ENCODE measurements at places on chromosomes 6 and 20.

- no peak for DNase-seq
Observed at GRCh38 chr6:133262804-133263203, 21.6 kb downstream of the EYA4 start.

DNA sequence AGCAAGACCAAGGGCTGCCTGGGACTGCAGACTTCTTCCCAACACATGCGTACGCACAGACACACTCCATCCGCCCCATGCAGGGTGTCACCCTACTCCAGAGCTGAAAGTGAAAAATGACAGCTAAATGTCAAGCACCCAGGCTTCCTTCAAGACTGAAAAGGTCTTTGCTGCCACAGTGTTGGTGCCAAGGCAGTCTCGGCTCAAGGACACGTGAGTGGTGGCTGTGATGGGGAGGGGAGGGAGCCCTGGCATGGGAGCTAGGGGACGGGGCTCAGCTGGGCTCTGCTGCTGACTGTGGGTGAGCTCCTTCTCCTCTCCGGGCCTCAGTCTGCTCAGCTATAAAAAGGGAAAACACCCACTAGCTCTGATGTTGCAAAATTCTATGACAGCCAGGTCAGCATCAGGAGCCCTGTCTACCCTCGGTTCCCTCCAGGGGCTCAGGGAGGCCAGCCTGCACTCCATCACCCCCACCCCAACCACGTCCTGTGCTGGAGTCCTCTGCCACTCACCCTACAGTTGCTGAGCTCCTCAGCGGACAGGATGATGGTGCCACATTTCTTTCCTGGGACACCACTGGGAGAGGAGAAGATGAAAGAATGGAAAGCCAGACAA lies 47.6 kb downstream of the CPNE5 start:
- DNase-seq: peak; percentile 58

DNA sequence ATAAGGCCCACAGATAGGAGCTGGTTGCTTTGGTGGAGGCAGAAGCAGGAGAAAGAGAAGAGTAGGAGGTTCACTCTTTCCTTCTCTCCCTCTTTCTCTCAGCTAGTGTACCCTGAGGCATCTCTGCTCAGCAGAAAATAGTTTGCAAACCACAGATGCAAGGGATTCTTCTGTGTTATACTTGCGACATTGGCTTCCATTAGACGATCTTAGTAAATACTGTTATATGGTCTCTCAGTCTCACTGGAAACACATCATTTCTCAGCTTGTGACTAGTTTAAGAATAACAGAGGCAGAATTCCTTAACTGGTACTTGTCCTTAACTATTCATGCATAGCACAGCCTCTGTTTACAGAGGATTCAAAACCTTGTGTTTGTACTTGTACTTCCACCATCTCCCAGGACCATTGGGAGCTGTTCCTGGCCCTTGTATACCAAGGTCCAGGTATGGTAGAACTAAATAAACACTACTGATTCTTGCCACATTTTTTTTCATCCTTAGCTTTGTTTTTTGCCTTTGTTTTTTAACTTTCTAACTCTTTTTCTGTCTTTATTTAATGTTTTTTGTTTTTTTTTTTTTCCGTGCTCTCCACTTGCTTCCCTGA lies 218.2 kb downstream of the OTOR start:
- no peak for DNase-seq

DNA sequence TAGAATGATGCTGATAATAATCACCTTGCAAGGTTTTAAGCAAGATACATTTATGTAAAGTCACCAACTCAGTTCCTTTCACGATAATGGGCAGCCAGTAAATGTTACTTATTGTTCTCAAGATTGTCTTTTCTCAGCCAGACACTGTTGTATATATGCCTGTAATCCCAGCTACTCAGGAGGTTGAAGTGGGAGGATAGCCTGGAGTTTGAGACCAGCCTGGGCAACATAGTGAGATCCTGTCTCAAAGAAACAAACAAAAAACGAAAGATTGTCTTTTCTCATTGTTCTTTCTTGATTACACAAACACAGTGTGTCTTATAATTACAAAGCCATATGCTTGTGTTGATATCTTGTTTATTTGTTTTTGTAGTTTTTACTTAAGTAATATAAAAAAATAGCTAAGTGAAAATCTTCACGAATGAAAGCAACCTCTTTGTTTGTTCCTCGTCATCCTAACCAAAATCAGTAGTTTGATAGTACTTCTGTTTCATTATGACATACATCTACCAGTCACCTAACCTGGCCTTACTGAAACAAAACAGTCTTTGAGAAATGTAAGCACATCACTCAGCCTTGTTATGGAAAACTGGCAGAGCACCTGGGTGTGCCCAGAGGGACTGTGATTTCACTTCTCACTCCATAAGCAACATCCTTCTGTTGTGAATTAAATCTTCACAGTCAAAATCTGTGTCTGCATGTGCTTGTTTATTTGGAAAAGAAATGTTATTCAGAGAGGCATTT lies 436.2 kb upstream of the SOX4 start:
- no peak for DNase-seq

DNA sequence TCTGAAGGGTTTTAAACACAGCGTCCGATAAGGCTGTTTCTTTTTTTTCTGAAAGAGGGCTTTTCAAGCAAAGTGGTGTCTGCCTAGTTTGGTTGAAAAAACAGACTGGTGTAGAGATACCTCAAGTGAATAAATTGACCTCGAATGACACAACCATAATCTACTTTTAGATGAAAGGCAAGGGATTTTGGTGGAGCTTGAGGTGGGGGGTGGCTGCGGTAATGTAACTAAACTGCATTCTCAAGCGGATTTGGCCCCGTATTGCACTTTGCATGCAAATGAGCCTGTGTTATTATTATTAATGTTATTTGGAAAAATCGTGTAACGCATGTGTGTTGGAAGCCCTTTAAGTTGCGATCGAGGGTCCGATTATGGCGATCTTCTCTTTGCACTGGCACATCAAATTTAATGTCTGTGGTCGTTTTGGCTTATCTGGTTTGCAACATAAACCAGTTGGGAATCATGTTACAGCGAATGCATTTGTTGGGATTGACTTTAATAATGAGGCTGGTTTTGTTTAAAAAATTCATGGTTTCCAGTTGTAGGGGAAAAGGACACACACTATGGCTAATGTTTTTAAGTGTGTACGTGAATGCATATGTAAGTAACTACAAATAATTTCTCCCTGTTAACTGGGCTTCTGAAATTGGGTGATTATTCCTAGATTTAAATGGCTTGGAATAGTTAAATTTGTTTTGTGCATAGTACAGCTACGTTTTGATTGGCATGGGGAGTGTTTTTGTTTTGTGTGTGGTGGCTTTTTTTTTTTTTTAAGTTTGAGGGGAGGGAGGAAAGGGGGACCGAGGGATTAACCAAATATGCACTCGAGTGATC lies 1.0 kb downstream of the JARID2 start:
- DNase-seq: no peak

DNA sequence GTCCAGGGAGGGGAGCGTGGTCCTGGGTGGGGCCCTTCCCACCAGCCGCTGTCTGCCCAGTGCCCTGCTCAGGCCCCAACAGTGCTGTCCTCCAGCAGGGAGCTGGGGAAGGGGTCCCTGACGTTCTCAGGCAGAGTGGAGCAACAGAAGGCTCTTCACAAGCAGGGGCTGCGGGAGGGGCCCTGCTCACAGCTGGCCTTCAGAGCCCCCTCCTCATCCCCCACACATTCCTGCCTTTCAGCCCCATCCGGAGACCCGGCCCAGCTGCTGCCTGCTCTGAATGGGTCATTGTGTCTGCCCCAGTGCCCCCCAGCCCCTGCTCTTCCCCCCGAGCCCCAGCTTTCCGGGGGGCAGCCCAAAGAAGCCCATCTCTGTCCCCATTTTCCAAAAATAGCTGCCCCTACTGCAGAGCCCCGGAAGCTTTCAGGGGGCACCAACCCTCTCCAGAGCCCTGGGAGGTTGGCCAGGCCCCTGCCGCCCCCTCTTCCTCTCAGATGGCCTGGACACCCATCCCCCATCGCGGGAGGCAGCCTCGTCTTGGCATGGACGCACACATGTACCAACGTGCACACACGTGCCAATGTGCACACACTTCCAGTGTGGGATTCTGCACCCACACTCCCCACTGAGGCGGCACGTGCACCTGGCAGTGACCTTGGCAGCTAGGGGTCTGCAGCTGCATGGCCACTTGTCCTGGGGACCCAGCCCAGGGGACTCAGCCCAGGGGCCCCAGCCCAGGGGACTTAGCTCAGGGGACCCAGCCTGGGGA lies 3.7 kb downstream of the COL20A1 start:
- DNase-seq: no peak

DNA sequence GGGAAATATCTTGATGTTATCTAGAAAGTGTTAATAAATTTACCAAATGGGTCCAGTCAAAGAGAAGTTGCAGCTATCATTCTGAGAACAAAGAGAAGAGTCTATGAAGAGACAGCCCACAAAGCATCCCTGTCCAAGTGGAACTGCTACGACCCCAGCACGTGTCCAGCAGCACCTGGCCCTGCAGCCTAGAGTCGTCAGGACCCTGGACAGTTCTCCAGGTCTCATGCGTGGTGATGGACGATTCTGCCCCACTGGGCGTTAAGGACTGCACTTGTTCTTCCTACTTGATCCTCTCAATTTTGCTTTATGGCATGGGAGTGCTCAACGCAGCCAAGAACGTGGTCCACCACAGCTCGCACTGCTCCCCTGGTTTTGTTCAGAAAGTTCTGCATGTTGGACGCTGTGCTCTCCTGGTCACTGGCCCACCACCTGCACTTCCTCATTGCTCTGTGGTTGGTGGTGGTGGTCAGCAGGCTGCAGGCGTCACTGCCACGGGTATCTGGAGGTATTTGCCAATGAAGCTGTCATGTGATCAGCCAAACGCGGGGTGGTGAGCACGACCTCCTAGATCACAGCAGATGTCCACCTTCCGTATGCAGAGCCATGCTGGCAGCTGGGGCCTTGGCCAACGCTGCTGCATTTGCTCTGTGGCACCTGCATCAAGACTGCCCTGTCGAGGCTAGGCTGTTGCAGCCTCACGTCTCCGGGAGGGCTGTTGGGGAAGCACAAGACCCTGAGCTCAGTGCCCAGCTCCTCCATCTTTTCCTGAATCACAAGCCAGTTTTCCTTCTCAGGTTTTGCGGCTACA lies 356.4 kb downstream of the CDH4 start:
- no peak for DNase-seq

DNA sequence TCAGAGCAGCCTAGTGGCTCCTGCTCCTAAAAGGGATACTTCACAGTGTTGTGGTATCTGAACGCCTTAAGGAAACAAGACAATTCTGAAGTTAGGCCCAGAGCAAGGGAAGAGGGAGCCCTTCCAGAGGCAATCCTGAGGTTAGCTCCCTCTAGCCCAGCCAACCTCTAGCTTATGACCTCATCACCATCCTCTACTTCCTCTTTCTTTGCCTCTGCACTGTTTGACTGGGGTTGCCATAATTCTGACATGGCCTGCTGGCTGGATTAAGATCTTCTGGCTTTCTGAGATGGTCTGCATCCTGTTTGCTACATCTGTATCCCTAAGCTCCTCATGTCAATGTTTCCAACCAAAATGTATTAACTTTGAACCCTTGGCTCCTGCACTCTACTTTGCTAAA lies 23.3 kb upstream of the BMP2 start:
- DNase-seq: peak; percentile 42

GRCh38 chr20:36214684-36215256 lies 21.5 kb upstream of the AAR2 start:
- peak; percentile 7 for DNase-seq

DNA sequence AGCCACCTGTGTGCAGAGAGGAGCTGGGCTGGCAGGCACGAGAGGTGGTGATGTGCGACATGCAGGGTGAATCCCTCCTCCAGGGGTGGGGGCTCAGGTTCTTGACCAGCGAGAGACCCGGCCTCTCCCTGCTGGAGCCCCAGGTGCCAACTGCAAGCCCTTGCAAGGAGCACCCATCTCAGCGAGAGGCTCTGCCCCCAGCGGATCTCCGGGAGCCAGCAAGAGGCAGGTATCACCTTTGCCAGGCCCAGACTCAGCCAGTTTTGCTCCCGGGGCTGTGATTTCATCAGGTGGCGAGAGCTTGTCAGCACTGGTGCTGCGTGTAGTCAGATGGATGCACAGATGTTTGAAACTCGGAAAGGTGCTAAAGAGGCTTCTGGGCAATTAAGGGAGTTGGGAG lies 87.7 kb downstream of the TFAP2C start:
- DNase-seq: no peak

GRCh38 chr6:13711733-13712598 lies at the start of gene RANBP9:
RANBP9 (minus strand) TSS chr6:13711835; CDS start chr6:13711505, 330 bp downstream.
- peak; percentile 81 for DNase-seq

- no peak for DNase-seq
Observed at GRCh38 chr6:6614096-6614982, 25.8 kb downstream of the LY86 start.

- no peak for DNase-seq
Observed at GRCh38 chr6:134314006-134314821, 3.7 kb downstream of the SGK1 start.

- no peak for DNase-seq
Observed at GRCh38 chr6:8845690-8846089, 410.3 kb upstream of the SLC35B3 start.

GRCh38 chr6:129759796-129760605 lies 50.0 kb upstream of the ARHGAP18 start:
- no peak for DNase-seq

GRCh38 chr6:7705483-7705882 lies 20.4 kb upstream of the BMP6 start:
- DNase-seq: no peak

Data from inflammatory macrophage (primary cell).